ENCODE measurements at places on chromosomes 1 and 21.

DNA sequence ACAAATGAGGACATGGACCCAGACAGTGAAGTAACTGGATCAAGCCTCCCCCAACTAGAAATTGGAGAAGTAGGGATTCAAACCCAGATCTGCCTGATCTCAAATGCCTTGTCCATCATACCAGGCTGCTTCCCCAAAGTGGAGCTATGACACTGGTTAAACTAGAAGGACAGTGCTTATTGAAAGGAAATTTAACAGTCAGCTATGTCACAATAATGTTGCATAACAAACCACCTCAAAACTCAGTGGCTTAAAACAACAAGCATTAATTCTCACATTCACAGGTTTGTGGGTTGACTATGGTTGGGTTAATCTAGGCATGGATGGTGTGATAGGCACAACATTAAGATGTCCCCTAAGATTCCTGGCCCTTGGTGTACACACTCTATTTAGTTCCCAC, 107.1 kb downstream of the TAS1R2 start:
- no peak for DNase-seq

- no peak for DNase-seq
These were observed 11.8 kb upstream of the FUBP1 start for GRCh38 chr1:77990629-77991204.

GRCh38 chr1:114100148-114100547, 53.5 kb downstream of the SYT6 start:
- no peak for DNase-seq

GRCh38 chr1:59295618-59296017, 1.3 kb upstream of the FGGY start:
- no peak for DNase-seq
